Lung (tissue), 17 donors: ENCODE measurements at places on chromosomes 5 and 9. TPM values are rescaled to one million over a fixed set of nuclear protein-coding genes. Genes with fewer than 3 reads are reported as not detected.

DNA sequence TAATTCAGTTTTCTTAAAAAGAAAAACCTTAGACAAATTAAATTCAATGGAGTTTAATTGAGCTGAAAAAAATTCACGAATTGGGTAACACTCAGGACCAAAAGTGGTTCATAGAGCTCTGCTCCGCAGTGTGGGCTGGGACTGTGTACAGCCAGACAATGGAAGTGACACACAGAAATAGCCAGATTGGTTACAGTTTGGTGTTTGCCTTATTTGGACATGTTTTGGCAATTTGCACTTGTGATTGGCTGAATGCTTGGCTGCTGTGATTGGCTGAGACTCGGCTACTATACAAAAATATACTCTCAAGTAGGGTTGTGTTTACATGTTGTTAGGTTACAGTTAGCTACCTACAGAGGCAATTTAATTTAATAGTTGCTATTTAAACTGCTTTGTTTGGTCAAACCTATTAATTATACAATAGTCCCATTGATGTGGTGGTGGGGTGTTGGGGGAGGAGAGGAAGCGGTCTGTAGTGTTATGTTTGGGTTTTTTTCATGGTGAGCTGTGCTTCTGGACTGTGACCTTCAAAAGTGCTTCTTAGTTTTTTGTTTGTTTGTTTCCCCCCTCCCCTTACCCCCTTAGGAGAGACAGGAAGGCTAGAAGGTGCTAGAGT, 95.2 kb downstream of the CNTLN start:
- no peak for DNase-seq

SSBP2 gene
- total RNA-seq, result 99.9 TPM

DNA sequence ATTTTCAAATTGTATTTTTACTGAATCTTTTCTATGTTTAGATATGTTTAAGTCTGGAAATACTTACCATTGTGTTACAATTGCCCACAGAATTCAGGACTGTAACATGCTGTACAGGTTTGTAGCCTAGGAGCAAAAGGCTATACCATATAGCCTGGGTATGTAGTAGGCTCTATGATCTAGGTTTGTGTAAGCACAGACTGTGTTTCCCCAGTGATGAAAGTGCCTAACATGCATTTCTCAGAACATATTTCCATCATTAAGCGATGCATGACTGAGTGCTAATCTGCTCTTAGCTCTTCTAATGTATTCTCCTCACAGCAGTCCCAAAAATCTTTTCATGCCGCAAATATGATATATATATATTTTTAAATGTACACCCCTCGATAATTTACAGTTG, 166.7 kb upstream of the PPP2R2B start:
- no peak for DNase-seq

FCN2 gene
- total RNA-seq, result not detected

TMEM171 gene
- total RNA-seq, result 0.86 TPM

DIRAS2 gene
- total RNA-seq, result 0.61 TPM

FAM13B gene
- 63.6 TPM for total RNA-seq

SEC16A gene
- 78.8 TPM for total RNA-seq

- DNase-seq, result no peak
These were observed 38.6 kb downstream of the GTF3C4 start for GRCh38 chr9:132708769-132709430.

DNA sequence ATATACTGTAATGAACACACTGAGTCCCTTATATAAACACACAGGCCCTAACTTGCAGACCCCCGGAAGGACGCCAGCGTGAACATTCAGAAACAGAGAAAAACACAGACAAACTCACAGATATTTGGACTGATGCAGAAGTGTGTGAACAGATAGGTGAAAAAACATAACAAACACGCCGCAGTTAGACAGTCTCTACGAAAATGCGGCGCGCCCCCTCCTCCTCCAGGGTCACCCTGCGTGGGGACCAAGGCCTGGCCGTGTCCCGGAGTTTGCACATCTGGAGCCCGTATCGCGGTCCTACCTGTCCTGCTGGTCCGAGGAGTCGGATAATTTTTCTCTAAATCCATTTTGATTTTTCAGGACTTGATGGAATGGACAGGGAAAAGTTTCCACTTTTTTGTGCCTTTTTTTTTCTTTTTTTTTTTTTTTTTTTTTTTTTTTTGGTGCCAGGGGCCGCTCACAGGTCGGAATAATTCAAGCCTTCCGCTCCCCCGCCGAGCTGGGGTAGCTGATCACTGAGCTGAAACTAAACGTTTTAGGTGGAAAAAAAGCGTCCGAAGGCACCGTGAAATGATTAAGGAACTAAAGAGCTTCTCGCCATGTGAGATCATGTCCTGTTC, at the start of gene PAX5:
PAX5 (minus strand) TSS at position 587 of the 623 bp plus-strand sequence; CDS start at position 350, 237 bp downstream.
- DNase-seq, result no peak

GRCh38 chr9:4706971-4707622, 27.7 kb downstream of the CDC37L1 start:
- no peak for DNase-seq

DNA sequence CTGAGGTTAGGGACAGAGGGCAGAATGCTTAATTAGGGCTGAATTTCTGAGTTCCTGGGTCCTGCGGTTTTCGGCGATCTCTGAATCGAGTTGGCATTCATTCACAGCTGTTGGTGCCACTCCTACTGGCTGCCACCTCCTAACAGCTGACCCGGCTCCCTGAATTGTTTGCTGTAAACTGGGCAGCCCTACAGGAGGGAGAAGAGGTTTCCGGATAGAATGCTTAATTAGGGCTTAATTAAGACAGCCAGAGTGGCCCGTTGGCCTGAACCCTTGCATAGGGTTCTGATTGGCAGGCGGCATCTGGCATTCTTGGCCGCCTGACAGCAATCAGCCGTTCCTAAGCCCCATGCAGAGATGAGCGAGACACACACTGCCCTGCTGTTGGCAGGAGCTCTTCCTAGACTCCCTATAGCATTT, 25.7 kb downstream of the FRMPD1 start:
- DNase-seq, result no peak

GRCh38 chr5:179599100-179599499, 24.4 kb downstream of the HNRNPH1 start:
- DNase-seq, result no peak

DNA sequence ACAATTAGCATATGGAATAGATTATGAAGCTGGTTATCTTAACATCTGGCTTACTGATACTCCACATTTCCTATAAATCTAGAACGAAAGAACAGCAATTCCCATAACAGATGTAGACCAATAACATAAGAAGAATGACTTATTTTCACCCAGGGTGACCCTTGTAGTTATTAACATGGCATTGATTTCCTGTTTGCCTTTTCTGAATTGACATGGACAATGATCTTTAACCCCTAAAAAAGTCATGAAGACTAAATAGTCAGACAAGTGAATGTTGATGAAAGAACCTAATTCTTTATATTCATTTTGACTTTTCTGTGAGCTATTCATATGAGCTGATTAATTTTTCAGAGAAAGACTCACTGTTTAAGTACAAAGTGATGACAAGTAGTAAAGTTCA, 175.3 kb upstream of the CD180 start:
- DNase-seq, result no peak

GRCh38 chr5:73625372-73625943, 538 bp upstream of the ARHGEF28 start:
- DNase-seq, result no peak

DNA sequence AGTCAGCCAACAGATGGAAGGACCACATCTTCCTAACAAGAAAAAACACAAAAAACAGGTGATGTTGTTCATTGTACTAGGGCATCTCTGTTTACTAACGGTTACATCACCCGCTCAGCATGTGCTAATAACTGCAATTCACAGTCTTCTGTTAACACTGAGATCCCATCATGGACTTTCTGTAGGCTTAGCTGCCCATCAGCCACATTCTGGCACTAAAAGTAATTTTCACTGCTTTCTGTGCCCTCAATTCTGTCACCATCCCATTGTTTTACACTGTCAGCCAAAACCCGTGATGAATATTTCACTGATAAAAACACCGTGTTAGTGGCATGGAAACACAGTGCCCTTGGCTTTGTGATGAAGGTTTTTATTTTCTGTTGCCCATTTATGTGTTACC, 64.6 kb downstream of the CAST start:
- no peak for DNase-seq

DNA sequence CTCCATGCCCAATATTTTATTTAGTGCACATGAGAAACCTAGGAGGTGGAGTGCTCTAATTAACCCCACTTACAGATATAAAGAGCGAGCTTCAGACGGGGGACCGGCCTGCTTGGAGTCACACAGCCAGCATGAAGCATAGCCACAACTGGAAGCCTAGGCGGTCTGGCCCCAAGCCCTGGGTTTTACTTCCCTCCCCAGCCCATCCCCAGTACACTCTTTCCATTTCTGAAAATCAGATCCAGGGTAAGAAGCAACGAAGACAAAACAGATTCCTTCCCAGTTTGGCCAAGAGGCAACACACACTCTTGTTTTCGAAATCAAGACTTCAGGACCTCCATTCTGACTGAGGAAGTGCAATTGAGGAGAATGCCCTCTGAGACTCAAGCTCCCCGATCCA, 27.1 kb downstream of the KCNMB1 start:
- DNase-seq, result no peak

GRCh38 chr9:20212806-20213205, 409.5 kb downstream of the MLLT3 start:
- DNase-seq, result no peak

GRCh38 chr5:169895926-169896325, 84.4 kb downstream of the INSYN2B start:
- DNase-seq, result peak; percentile 91

- no peak for DNase-seq
These were observed 335.7 kb upstream of the PIK3R1 start for GRCh38 chr5:67879620-67880510.

GPR150 gene
- total RNA-seq, result 0.34 TPM

GRCh38 chr5:102975457-102976182, 144.3 kb downstream of the GIN1 start:
- peak; percentile 24 for DNase-seq

GRCh38 chr9:134061019-134061687, 6.7 kb downstream of the BRD3 start:
- no peak for DNase-seq

- DNase-seq, result peak; percentile 47
These were observed 57.6 kb downstream of the ANKRD55 start for GRCh38 chr5:56175488-56175887.

DNA sequence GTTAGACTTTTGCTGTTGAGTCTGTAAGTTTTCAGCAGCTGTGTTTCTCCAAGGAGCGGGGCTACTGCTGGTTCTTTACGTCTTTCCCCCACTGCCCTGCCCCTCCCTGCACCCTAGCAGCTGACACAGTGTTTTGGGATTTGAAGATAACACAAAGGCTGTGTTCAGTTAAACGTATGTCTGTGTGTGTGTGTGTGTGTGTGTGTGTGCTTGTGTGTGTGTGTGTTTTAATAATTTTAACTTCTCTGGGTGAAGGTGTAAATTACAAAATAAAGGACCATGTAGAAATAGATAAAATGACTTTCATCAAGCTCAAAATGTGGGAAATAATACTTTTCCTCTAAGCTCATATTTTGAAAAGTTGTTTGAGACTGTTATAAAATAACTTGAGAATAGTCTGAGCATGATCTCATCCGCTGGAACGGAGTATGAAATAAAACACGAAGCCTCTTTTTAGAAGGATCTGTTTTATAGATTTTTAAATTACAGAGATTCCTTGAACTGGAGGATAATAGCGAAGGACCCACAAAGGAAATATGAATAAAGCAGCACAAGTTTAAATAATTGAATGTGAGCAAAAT, 10.9 kb downstream of the ABL1 start:
- DNase-seq, result peak; percentile 85

GRCh38 chr9:136095070-136096058, at the start of gene NACC2:
Gene NACC2 (minus strand): TSS chr9:136095289. CDS start chr9:136050521, 44,768 bp downstream.
- DNase-seq, result peak; percentile 58

SLC25A25 gene
- total RNA-seq, result 32.6 TPM

DNA sequence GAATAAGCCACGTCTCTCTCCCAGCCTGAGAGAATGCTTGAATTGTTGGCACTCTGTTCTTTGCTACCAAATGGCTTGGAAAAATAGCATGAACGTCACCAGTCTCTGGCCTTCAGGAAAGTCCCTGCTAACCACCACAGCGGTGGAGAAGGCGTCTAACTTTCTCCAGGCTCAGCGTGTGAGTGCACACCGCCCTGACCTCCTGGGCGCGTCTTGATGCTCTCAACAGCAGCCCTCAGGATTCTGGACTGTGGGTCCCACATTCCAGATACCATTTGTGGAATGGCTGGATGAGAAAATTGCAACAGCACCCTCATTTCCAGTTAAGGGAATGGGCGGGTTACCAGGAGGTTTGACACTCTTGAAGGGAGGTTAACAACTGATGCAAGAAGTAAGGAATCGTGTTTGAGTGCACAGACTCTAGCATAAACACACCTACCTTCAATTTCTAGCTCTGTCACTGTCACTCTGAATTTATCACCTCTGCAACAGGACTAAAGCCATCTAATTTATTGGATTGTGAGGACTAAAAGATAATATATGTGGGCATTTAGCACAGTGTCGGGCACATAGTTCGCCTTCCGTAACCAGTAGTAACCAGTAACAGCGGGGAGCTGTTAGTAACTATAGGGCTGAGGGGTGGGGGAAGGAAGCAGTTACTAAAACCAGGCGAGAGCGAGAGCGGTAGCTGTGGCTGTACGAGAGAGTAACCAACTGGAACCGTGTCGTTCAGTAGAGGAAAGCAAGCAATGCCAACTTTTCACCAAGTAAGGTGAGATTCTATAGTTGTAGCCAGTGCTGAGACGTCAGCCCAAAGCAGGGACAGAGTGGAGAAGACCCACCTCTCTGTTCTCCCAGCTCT, 807 bp upstream of the PLGRKT start:
- DNase-seq, result peak; percentile 22

SLC36A3 gene
- not detected for total RNA-seq

CCNJL gene
- total RNA-seq, result 9.1 TPM

BARHL1 gene
- total RNA-seq, result not detected

DNA sequence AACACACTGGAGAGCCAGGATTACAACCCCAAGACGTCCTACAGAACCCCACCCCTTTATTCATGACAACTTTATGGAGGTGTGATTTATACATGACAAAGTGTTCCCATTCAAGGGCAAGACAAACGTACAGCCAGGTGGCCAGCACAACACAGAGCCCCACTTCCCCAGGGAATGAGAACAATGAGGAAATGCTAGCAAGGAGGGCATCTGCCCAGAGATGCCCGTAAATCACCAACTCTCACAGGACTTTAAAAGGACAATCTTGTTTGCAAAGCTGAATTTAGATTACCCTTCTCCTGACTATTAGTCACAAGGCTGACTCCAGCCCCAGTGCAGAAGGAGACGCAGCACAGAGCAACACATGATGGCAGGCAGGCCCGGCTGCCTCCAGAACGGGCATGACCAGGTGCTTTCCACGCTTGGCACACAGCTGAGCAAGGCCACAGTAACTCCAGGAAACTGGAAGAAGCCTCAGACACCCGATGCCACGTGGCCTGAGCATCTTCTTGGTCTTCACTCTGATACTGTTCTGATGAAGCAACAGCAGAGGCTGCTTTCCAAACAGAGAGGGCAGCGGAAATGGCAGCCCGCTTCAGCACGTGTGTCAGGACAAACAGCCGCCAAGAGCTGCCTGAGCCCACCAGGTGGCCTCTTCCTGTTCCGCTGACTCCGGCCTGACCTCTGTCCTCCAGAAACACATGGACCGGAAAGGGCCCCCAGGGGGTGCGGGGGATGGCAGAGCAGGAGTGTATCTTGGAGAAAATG, 51.4 kb downstream of the ROR2 start:
- DNase-seq, result peak; percentile 77
